HS-27A (cell line): ENCODE measurements at places on chromosomes 16 and 17.
A peak's percentile ranks its signal among the peaks of the same experiment; 100 is the strongest.

DNA sequence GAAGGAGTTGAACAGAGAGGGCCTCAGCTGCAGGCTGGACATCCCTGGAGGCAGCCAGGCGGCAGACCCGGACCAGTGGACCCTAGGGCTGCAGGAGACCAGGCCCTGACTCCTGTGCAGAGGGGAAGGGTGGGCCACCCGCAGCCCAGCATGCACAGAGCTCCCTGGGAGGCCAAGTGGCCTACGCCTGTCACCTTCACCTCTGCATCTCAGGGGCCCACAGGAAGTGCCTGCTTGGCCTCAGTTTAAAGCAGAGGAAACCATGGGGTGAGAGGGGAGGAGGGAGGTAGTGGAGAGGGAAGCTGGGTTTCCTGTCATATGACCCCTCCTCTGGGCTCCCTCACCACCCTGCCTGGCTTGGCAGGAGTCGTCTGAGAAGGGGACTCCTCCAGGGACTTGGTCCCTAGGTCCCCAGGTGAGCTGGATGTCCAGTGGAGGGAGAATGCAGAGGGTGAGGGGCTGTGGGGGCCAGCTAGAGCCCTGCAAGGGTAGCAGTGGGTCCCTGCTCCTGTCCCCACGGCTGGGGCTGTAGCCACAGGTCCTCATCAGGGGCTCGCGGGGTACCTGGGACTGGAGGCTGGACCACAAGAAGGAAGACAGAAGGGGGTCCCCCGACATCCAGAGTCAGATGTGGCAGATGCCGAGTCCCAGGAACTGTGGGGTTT, at the start of gene TMC8:
TMC8 (plus strand) TSS at position 335 of the 665 bp plus-strand sequence. CDS start 818 bp downstream, outside the sequence.
- DNase-seq: no peak

DNA sequence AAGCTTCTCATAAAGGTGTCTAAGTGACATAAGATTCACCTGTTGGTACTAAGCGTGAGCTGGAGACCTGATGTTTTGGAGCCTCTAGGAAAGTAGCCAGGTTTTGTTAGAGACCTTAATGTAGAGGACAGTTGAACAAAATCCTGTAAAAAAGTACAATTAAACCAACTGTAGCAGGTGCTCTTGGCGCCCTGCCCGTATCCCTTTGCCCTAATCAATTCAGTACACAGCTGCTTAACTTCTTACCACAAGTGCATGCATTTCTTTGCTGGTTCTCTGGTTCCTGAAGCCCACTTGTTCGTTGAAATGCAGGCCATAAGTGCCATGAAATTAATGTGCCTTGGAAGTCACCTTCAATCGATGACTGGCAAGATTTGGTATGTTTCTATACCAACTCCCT, 24.4 kb downstream of the GLP2R start:
- no peak for DNase-seq

GRCh38 chr17:7509937-7510336, 25.8 kb downstream of the POLR2A start:
- DNase-seq: no peak

GRCh38 chr16:81940781-81941560, 70.3 kb downstream of the SDR42E1 start:
- peak; percentile 27 for DNase-seq

- DNase-seq: peak; percentile 40
Measured at GRCh38 chr16:47037746-47038458, 64.4 kb upstream of the DNAJA2 start.

DNA sequence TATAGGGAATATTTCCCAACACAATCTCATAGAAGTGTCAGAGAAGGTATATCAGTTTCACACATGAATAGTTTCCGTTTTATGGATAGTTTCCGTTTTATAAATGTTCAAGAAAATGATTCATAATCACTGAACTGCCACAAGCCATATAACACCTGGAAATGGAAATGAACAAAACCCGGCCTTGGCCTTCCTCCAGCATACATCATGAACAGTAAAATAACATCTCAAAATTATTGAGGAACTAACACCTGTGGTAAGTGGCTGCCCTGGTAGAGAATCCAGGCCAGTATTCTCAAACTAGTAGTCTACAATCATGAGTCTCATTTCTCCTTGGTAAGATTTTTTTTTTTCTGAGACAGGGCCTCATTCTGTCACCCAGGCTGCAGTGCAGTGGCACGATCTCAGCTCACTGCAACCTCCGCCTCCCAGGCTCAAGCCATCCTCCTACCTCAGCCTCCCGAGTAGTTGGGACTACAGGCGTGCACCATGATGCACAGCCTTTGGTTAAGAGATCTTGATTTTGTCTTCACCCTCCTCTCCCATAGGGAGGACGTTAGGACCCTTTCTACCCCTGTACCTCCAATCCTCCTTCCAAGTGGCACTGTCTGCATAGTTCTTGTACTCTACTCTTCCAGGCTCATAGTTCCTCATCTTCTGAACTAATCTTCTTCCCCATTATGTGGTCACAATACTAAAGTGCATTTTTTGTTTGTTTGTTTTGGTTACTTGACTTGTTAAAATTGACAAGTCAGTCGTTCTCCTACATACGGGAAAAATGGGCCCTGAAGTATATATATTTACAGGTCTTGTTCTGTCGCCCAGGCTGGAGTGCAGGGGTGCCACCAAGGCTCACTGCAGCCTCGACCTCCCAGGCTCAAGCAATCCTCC, 15.0 kb upstream of the RGS9 start:
- DNase-seq: no peak

- no peak for DNase-seq
Measured at GRCh38 chr17:53101706-53102105, 721.0 kb upstream of the KIF2B start.

GRCh38 chr17:27920569-27920968, 27.4 kb upstream of the LYRM9 start:
- DNase-seq: no peak

DNA sequence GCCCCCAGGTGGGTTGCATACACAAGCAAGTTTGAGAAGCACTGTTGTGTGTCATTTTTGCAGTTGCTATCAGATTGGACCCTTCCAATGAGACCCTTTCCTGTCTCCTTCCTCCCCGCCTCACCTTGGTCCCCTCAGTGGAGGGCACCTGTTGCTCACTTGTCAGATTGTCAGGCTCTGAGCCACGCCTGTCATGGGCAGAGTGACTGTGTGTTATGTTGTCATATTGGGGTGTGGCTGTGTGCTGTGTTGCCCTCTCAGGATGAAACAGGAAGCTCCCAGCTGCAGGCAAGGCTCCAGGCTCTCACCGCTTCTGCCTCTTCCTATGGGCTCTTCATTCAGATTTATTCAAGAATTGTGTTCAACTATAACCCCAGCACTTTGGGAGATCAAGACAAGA, 302.9 kb downstream of the CPPED1 start:
- no peak for DNase-seq

DNA sequence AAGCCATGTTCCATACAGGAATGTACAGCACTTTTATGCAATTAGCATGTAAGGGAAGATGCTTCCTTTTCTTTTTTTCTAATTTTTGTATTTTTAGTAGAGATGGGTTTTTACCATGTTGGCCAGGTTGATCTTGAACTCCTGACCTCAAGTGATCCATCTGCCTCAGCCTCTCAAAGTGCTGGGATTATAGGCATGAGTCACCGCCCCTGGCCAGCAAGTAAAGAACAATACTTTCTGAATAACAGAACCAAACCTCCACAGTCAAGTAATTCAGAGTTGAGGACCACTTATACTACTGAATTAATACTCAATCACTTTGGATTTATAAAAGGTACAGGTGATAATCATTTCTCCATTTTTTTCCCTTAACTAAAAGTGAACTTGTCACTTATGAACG, 13.0 kb downstream of the C16orf87 start:
- DNase-seq: no peak

DNA sequence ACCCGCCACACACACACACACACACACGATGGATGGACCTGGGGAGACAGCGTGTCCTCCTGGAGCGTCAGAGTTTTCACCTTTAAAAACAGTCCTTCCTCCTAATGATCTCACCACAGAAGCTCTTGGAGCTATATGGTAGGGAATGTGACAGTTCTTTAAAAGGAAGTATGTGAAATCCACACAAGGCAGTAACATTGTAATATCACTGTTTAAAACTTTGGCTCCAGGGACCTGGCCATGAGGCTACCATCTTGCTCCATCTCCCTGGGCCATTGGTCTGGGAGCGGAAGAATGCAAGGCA, 302.4 kb downstream of the SOX9 start:
- DNase-seq: no peak

DNA sequence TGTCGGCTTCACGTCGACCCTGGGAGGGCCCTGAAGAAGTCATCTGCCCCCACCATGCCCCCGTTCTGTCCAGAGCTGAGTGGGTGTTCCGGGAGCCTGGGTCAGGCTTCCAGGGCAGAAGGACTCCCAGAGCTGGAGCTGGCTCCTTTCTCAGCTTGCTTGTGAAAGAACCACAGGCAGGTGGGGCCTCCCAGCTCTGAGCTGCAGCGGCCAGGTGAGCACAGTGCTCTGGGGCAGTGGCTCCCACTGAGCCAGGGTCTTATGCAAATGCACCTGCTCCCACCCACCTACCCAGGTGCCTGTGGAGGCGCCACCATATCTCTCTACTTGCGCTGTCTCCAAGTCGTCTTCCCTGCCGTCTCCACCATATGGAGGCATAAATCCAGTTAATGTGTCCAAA, 140.0 kb upstream of the RPL38 start:
- no peak for DNase-seq

- no peak for DNase-seq
Measured at GRCh38 chr17:2012499-2012898, 12.6 kb downstream of the RTN4RL1 start.

- DNase-seq: no peak
Measured at GRCh38 chr16:87271256-87271655, 45.9 kb downstream of the C16orf95 start.

- DNase-seq: no peak
Measured at GRCh38 chr16:55476625-55477533, 2.1 kb upstream of the MMP2 start.

- no peak for DNase-seq
Measured at GRCh38 chr17:14057591-14057990, 11.7 kb upstream of the COX10 start.

DNA sequence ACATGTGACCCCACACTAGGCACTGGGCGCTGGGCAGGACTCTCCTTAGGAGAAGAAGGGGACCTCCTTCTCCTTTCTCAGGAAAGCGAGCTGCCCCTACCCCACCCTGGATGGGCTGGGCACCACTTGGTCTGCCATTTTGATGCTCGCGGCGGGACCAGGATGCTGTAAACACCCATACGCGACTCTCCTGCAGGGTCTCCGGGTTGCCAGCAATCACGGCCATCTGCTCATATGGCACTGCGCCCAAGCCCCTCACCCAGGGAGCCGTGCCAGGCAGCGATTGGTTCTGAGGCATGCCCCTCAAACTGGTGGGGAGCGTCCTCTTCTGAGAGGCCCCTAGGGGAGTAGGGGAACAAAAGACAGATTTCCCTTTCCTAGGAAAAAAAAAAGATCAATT, 99.0 kb downstream of the C16orf78 start:
- no peak for DNase-seq

GRCh38 chr17:30292286-30292858, 628 bp upstream of the BLMH start:
- no peak for DNase-seq

- DNase-seq: no peak
Measured at GRCh38 chr16:4358831-4359561, 7.9 kb upstream of the PAM16 start.

DNA sequence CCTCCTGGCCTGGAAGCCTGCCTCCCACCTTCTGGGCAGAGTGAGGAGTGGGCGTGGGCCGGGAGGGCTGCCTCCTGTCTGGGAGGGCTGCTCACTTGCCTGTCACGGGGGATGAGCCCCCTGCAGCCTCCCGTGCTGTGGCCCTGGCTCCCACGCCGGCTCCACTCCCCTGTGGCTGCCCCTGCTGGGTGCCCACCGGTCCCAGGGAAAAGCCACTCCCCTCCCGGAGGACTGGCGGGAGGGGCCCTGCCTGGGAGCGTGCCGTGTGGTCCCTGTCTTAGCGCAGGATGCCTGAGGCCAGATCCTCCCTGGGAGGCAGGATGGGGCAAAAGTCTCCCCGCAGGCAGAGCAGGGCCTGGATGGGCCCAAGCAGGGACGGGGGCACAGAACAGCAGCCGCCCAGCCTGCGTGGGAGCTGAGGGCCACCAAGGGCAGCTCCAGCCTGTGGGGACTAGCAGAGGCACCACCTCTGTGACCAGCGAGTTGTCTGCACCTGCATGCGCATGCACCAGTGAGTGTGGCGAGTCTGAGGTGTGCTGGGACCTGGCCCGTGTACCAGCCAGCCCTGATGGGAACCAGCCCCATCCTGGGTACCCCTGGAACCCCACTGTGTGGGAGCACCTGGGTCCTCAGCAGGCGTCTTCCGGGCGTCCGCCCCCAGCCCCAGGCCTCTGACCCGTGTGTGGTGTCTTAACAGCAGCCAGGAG, 339.9 kb downstream of the SEC14L1 start:
- DNase-seq: no peak

DNA sequence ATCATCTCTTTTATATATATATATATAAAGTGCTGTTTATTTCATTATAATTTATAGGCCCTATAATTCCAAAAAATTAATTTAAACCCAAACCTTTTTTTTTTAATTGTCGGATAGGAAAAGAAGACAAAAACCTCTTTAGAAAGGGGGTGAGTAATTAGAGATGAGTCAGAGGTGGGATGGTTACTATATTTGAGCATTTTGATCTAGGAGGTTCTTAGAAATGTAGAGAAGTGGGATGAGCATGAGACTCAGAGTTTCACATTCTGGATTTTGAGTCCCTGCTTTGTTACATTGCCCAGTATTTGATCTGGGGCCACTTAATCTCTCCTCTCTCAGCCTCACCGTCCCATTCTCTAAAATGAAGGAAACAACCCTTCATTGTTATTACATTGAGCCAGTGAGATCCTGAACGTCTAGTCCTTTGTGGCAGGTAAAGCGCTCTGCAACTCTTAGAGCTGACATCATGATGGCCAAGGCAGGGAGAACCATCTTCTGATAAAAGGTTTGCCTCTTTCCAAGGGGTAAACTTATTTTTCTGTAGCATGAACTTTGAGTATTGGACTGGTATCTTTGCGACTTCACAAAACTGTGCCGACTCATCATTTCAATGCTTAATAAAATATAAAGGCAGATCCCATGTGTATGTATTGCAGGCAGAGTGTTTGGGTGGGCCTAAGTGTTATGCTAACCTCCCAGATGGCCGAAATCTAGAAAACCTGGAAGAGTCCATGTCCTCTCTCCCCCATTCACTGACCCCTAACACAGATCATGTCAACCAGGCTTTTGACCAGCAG, 21.3 kb downstream of the HS3ST3B1 start:
- DNase-seq: no peak

GRCh38 chr16:76226011-76226410, 51.2 kb upstream of the CNTNAP4 start:
- DNase-seq: no peak

DNA sequence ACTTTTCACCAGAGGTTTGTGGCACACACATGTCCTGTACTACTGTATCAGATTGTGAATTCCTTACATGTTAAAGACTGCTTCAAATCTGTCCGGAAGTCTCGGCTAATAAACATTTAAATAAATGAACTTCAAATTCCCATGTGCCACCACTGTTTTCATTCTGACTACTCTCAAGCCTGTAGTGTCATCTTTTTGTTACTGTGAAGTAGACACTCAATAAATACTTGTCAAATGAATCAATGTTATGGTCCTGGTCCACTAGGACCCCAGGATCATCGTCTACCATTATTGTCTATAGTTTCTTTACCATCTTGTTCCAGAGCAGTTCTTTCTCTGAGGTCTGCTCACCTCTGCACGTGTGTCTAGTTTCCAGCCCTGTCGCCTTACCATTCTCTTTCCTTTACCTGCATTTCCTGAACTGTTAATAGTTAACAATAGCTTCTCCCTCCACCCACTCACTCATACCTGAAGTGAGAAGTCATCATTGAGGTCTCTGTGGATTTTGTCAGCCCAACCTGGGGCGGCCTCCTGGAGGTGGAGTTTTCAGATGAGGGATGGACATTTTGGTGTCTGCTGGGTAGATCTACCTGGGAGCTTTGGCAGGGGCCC, 333.0 kb downstream of the SEC14L1 start:
- DNase-seq: no peak
